Activated CD8-positive, alpha-beta memory T cell treated with anti-CD3 and anti-CD28 coated beads for 36 hours (primary cell): ENCODE measurements at places on chromosomes 7 and 10. TPM values are rescaled to one million over a fixed set of nuclear protein-coding genes. Genes with fewer than 3 reads are reported as not detected.

Gene SPDYE1
- not detected for total RNA-seq

Gene LRGUK
- not detected for total RNA-seq

Gene INSIG1
- 45.7 TPM for total RNA-seq

Gene TRPV5
- total RNA-seq = not detected

Gene WDR11
- 36.9 TPM for total RNA-seq

Gene LGI1
- not detected for total RNA-seq
